ENCODE measurements at places on chromosomes 6 and 20. TPM values are rescaled to one million over a fixed set of nuclear protein-coding genes. Genes with fewer than 3 reads are reported as not detected.

The SLC22A2 gene
- not detected for total RNA-seq

The ULBP2 gene
- total RNA-seq: 0.24 TPM

The CDK19 gene
- 16.6 TPM for total RNA-seq

The DEF6 gene
- total RNA-seq: 2.5 TPM

The DSTN gene
- total RNA-seq: 465 TPM

The GPX5 gene
- total RNA-seq: not detected

The PRICKLE4 gene
- total RNA-seq: 1.6 TPM

The TFAP2C gene
- not detected for total RNA-seq

The PSORS1C1 gene
- total RNA-seq: under 0.01 TPM

The MICA gene
- 29.2 TPM for total RNA-seq

The RSPO4 gene
- not detected for total RNA-seq
